ENCODE measurements at places on chromosomes 4 and X.

DNA sequence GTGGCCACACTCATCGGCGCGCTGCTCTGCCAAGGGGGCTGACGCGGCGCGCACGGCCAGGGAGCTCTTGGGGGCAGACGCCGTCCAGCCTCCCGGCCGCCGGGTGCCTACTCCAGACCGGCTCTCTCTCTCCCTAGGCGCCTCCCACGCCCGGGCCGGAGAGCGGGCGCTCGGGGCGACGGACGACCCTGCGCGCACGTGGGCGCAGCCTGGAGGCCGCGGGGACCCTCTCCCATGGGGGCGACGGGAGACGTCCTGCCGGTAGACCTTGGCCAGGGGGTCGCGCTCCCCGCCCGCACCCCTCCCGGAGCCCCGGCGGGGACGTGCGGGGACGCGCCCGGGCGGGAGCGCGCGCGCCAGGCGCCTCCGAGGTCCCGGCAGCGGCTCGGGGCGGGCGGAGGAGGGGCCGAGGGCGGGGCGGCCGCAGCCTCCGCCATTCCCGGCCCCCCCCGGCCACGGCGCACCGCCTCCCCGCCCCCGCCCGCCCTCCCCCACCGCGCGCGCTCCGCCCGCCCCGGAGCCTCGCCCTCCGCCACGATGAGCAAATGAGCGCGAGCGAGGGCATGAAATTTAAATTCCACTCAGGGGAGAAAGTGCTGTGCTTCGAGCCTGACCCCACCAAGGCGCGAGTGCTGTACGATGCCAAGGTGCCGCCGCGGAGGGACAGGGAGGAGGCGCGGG lies at the start of gene MSL3:
Gene MSL3 (plus strand): TSS at position 519 of the 681 bp plus-strand sequence. CDS start 27 bp downstream, at position 546.
- peak; percentile 30 for DNase-seq

DNA sequence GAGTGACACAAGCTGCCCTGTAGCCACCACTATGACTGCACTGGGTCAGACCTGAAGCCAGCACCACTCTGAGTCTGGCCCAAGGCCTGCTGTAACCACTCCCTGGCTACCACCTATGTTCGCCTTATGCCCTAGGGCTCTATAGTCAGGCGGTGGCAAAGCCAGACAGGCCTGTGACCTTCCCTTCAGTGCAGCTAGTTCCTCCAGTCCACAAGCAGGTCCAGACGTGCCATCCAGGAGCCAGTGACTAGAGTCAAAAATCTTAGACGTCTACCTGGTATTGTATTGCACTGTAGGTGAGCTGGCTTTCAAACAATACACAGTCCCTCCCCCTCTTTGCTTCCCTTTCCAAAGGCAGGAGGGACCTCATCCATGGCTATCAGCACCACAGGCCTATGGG lies 54.0 kb upstream of the RNF128 start:
- DNase-seq: no peak

DNA sequence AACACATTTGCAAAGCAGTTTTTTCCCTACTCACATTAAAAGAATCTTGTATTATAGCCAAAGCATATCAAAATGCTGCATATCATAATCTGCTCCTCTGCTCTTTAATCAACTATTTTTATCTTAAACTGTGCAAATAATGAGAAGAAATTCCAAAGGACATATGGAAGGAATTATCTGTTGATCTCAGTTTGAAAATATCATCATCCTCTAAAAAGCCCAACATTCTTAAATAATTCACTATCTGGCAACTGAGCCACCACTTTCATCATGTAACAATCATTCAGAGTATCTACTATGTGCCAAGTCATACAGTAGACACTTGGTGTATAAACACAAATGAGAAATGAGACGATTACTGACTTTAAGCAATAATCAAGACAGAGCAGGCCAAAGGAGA lies 63.0 kb downstream of the PRSS12 start:
- no peak for DNase-seq

DNA sequence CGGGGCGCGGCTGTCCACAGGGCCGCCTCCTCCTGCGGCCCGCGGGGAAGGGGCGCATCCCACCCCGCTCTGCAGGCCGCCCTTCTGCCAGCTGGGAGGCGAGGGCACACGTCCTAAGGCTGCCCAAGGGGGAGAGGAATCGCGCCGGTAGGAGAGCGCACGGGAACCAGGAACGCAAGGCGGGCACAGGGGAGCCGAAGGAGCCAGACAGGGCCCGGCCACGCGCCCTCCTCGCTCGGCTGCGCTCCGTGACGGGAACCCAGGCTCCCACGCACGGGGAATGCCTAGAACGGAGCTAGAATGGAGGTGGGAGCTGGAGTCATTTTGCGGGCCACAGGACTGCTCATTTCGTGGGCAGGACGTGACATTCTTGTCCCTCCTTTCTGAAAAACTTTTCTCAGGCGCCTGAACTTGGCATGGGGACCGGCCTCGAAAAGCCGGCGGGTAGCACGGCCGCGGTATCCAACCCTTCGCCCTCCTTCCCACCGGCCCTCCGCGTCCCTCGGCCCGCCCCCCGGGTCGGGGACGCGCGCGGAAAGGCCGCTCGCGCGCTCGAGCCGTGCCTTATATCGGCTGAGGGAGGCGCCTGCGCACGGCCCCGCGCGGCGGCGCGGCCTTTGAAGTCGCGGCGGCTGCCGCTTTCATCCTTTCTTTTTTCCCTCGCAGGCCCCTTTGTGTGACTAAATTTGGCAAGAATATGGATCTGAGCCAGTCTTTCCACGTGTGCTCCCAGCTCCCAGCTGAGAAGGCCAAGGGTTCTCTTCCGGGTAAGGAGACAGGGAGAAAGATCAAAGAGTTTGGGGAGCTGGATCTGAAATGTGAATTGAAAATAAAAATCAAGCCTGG lies 4.2 kb upstream of the LEF1 start:
- peak; percentile 82 for DNase-seq

GRCh38 chrX:103608306-103608963 lies 672 bp downstream of the TCEAL3 start:
- no peak for DNase-seq

GRCh38 chrX:48794911-48795515 lies 6.9 kb upstream of the HDAC6 start:
- DNase-seq: no peak

GRCh38 chrX:38798956-38799355 lies 2.3 kb upstream of the MID1IP1 start:
- DNase-seq: no peak

DNA sequence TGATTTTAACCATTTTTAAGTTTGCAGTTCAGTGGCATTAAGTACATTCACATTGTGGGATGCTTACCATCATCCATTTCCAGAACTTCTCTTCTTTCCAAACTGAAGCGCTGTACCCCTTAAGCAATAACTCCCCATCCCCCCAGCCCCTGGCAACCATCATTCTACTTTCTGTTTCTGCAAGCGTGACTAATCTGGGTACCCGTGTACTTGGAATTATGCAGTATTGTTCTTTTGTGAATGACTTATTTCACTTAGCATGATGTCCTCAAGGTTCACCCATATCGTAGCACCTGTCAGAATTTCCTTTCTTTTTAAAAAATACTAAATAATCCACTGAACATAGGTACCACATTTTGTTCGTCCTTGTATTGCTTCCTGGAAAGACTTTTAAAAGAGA lies 32.9 kb downstream of the USP9X start:
- DNase-seq: no peak

GRCh38 chr4:122658818-122659295 lies 38.0 kb upstream of the IL21 start:
- no peak for DNase-seq

DNA sequence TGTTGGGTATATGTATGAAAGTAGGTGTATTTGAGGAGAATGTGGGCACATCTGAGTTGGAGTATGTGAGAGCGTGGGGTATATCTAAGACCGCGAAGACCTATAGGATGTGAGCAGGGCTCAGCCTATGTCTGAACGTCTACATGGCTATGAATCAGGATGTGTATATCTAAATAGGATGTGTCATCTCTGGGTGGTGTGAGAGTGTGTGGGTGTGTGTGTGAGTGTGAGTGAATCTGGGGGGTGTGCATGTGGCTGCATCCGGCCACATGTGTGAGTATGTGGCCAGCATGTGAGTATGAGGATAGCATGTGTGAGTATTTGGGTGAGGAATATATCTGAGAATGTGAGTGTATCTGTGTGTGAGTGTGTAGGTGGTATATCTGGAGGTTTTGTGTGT lies 7.7 kb downstream of the GPR173 start:
- DNase-seq: no peak

DNA sequence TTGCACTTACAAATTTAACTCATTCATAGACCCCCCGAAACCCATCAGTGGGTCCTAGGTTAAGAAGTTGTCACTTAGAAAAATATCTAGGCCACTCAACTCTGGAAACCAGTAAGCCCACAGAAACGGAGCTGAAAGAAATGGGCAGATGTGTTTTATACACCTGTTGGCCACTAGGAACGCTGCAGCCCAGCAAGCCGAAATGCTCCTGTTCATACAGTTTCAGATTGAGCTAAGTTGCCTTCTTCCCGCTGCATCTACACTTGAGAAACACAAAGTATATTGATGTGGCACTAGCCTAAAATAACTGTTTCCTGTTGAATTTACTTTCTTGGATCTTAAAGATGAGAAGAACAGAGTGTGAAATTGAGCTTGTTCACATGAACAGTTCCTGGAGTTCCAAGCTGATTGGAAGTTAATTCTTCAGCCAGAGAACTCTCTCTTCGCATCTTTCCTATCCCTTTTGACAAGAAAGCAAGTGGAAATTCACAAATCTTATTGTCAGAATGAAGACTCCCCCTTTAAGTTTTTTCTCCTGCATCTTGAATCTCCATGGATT lies 174.1 kb downstream of the RBMX2 start:
- DNase-seq: peak; percentile 12

- DNase-seq: no peak
These were observed 3.2 kb downstream of the SPRY1 start for GRCh38 chr4:123399627-123400358.

DNA sequence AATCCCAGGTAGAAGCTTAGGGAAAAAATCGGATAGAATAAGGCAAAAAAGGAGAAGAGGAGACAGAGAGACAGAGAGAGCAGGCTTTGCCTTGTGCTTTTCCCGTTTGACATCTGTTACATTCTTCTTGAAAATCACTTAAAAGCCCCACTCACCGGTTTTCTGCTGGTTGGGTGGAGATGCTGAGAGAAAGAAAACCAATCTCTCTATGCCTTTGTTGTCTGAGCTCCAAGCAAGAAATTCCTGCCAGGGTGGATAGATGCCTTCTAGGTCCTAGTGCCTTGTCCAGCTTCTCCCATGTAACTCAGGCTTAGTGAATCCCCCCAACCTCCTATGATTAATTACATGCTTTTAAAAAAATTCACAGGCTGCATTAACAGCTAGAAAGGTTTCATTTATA lies at the start of gene DCX:
Gene DCX (minus strand): TSS at position 210 of the 400 bp plus-strand sequence. CDS start 1,794 bp downstream, outside the sequence.
- DNase-seq: peak; percentile 17

- DNase-seq: no peak
These were observed 56.9 kb upstream of the OGT start for GRCh38 chrX:71475785-71476540.

- DNase-seq: no peak
These were observed 930.2 kb upstream of the DIAPH2 start for GRCh38 chrX:95754411-95754810.

DNA sequence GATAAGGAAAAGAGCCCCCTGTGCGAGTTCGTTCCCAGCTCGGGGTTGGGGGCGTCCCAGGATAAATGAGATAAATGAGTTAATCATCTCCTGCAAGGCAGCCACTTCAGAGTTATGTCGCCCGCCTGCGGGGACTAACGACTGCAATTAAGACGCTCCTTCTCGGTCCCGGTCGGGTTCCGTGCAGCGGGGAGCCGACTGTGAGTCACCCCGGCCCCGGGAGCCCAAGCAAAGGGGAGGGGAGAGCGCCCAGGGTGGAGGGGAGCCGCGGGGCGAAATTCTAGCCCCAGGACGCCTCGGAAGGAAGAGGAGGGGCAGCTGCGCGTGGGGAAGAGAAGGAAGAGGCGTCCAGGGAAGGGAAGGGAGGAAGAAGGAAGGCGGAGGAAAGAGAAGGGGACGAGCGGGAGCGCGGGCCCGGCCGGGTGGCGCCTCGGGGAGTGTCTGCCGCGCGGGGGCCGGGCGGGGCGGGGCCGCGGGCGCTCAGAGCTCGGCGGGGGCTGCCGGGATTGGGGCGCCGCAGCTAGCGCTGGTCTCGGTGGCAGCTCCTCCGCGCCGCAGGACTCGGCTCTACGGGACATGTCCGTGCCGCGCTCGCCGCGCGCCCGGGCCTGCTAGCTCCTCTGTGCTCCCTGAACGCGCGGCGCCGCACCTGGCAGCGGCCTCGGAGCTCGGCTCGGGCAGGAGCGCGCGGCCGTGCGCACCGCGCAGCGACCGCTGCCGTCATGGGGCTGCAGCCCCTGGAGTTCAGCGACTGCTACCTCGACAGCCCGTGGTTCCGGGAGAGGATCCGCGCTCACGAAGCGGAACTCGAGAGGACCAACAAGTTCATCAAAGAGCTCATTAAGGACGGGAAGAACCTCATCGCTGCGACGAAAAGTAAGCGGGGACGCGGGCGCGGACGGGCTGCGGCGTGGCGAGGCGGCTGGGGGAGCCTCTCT lies at the start of gene ARHGAP10:
Gene ARHGAP10 (plus strand): TSS at position 509 of the 938 bp plus-strand sequence. CDS start 214 bp downstream, at position 723.
- peak; percentile 51 for DNase-seq

DNA sequence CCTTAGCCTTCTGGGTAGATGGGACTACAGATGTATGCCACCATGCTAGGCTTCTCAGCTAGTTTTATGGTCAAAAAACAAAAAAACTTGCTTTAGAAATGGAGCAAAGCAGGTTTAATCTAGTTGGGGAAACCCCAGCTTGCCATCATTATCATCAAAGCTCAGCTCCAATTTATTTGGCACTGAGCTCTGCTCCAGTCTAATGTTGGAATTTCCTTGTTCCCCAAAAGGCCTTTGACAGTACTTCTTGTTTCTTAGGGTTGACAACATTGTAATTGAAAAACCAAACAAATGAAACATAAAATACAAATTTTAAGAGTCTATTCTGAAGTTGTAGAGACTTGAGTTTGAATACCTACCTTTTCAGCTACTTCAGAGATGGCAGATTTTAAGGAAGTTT lies 48.0 kb downstream of the MRPL1 start:
- DNase-seq: no peak

GRCh38 chrX:14095702-14096101 lies 66.0 kb upstream of the GEMIN8 start:
- DNase-seq: no peak

DNA sequence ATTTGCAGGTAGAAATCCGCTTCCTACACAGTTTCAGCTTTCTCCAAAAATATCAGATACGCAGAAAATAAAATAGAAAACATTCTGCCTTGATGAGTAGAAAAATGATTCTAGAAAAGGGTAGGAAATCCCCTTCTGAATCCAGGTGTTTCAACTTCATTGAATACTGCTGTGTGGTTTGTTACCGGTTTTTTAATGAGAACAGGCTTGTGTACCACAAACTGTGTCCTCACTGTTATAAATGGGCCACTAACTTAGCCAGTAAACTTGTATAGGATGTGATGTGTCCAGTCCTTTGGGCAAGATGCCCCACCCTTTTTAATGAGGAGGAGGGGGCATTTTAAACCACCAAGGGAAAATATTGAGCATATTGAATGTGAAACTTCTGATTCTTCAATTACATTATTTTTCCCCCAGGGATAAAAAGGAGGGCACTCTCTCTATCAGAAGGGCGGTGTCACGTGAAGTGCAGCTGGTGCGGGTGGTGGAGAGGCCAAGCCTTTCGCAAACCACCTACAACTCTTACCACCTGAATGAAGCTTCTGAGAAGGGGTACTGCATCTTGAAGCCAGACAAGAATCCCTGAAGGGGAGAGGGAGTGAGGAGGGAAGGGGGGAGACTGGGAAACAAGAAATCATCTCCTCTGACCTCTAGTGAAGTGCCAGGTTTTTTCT lies 4.5 kb downstream of the CXXC4 start:
- peak; percentile 33 for DNase-seq

Data from COR-L47 (cell line).